ENCODE measurements at places on chromosomes 12 and 14. TPM values are rescaled to one million over a fixed set of nuclear protein-coding genes. Genes with fewer than 3 reads are reported as not detected.

DNA sequence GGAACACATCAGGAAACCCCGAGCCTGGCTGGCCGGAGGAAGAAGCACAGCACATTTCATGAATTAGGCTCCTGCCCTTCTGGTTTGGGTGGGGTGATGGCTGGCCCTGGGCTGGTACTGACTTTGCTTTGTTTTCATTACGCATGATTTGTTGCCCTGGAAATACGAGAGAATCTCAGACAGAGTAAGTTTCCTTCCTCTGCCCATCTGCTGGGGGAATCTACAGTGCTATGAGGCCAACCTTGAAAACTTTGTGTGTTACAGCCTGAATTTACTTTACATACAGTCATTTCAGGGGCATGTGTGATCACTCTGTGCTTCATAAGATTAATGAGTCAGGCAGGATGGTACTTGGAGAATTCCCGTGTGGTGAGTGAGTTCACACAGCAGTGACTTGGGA lies 20.5 kb upstream of the SLC5A8 start:
- no peak for DNase-seq

DNA sequence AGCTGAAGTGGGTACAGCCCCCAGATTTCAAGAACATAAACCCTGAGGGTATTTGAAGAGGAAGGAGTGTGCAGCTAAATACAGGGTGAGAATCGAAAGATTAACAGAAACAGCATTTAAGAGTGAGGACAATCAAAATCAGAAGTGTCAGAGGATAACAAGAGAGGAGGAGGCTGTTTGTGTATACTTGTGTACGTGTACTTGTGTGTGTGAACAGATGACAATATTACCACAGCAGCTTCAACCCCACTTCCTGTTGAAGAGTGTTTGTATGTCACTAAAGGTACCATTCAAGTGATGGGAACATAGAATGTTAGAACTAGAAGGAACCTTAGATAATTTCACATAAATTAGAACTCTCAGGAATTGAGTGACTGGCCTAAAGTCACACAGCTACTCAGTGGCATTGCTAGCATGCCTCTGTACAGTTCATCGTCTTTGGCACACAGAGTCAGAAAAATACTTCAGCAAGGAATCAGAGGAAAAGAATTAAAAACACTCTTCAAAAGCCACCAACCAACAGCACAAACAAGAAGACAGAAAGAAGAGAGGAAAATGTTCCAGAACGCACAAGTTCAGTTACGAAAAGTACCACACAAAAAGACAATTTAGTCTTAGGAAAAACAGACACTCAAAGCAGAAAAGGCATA lies 164.3 kb upstream of the BCL2L14 start:
- no peak for DNase-seq

DNA sequence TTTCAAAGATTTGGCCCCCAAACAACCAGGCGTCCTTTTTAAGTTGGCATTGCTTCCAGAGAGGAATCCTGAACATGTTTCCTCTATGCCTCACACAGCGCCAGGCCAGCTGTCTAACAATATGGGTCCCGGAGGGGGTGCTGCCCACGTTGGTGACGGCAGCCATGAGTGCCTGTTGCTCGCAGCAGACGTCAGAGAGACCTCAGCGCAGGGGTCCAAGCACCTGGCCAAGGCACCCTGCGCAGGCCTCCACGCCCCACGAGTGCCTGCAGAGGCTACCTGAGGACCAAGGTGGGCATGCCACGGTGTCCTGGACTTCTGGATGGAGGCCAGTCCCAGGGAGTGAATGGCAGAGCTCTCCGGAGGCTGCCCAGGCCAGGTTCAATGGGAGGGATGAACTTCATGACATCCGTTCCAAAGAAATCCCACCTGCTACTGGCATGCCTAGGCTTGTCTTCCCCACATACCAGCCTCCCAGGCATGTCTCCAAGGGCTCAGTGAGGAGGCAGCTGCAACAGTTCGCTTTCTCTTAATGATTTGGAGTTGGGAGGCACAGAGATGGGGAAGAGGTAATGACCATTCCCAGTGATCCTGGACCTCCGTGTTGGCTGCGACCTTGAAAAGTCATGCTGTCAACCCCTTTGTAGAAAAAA lies 11.6 kb upstream of the FOXN3 start:
- no peak for DNase-seq

DNA sequence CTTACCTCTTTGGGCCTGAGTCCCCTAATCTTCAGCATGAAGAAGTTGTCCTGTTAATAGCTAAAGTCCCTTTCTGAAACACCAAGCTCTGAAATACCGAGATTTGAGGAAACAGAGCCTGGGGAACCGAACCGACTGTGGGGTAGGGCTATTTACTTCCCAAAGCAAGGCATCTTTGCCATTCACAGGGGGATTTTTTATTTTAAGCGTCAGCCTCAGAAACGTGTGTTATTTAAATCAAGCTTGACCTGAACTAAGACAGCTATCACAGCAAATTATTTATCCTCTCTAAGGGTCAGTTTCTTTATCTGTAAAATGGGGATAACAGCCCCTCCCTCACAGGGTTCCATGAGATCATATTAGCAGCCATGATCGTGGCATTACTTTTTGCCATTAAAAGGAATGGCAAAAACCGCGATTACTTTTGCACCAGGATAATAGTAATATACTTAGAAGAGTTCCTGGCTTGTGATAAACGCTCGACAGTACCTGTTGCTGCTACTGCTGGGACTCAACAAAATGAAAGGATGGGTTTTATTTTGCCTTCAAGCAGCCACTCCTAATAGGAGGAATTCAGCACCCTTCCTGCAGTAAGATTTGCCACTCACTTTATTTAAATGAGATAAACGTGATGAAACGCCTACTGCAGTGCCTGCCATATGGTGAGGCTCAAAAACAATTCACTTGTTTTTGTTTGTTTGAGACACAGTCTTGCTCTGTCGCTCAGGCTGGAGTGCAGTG lies 1.3 kb upstream of the CORO1C start:
- no peak for DNase-seq

DNA sequence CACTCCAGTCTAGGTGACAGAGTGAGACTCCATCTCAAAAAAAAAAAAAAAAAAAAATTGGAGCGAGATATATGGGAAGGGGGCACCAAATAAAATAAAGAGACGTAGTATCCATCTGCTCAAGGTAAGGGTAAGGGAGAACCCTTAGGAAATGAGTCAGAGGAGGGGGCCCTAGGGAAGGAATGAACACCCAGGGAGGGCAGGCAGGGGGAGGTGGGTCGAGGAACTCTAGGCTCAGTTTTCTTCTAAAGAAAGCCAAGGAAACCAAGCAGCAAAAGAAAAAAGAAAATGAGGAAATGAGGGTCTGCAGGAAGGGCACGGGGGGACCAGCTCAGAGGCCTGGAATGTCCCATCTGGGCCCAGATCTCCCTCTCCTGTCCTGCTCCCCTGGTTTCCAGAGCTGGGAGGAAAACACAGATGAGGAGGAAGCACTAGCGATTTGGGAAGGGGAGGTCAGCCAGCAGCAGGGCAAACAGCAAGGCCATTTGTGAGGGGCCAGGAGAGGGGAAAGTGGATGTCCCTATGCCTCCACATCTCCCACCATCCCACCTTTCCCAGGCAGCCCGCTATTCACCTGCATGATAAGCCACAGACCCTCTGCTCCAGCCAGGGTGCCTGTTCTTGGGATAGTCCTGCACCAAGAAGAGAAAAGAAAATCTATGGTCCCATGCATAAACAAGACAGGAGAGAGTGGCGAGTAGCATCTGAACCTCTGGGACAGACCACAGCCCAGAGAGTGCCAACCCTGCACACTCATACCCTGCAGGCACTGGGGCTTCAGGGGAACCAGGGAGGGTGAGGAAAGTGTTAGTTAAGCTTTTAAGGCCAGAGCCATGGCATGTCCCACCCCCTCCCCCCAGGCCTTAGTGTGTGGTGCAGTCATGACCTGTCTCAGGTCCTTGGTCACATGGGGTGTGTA lies 11.9 kb downstream of the SPRYD3 start:
- no peak for DNase-seq

GRCh38 chr12:131088701-131089530 lies 135.2 kb downstream of the ADGRD1 start:
- no peak for DNase-seq

DNA sequence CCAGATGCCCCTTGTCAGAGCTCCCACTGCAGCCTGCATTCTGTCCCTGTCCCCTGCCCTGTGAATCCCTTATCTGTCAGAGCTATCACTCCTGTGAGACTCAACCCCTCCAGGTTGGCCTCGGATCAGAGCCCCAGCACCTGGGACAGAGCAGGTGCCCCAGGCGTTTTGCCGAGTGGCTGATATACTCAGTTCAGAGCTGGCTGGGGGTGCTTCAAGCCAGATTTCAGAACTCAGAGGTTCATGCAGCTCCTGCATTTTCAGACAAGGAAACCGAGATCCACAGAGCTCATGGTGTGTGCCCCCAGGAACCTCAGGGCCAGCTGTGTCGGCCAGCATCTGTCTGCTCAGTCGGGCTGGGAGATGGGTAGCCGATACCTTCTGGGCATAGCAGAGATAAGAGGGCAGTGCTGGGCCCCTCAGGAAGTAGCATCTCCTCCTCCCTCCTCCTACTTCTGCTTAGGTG lies 228.0 kb upstream of the RTL1 start:
- DNase-seq = no peak

- no peak for DNase-seq
These were observed 172.0 kb upstream of the FRMD6 start for GRCh38 chr14:51479584-51480325.

DNA sequence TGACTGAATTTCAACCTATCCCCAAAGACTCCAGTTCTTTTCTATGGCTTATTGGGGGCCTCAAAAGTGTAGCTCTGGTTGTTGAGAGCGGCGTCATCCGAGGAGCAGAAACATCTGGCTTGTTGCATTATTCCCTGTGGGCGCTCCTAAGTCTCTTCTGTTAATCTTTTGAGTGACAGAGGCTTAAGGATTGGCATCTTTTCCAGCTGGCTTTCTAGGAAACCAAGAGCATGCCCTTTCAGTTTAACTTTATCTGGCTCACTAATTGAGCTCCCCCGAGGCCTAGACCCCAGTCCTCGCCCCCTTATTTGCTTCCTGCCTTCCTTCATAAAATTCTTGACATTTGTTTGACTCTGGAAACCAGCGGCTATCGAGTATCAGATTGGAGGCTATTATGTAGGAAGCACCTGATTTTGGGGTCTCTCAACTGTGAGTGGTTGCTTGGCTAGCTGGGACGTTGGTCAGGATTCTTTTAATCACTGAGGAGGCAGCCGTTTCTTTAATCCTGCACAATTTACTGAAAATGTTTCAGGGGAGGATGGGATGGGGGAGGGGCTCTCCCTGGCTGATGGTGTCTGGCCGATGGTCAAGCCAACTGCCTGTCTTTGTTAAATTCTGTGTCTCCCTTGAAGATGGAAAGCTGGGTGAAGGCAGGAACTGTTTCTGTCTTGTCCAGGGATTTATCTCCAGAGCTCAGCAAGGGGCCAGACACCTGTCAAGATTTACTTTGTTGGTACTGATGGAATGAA lies 3.1 kb downstream of the SMOC1 start:
- no peak for DNase-seq

GRCh38 chr14:28571636-28572035 lies 195.0 kb upstream of the FOXG1 start:
- no peak for DNase-seq

Gene PCED1B
- polyA plus RNA-seq = 4.2 TPM

All from left kidney (tissue), 8 donors.